ENCODE measurements at places on chromosomes 1 and 21.

GRCh38 chr1:185727726-185728125 is 6.5 kb upstream of the HMCN1 start:
- no peak for DNase-seq

- no peak for DNase-seq
Observed at GRCh38 chr1:244709476-244710368, 56.8 kb downstream of the DESI2 start.

DNA sequence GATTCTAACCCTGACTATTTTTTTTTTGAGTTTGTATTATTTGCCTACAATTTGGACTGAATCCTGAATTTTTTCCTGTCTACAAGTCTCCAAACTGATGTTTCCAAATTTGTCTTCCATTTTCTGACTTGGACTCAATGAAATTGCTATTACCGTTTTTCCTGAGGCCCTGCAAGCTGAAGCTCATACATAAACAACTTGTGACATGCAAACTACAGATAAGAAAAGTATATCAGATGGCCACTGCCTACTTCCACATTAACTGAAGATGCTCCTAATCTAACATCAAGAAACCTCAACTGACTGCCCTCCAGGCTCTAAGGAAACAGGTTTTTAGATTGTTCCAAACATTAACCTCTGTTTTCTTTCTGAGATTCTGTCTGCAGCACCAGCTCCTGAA is 51.1 kb upstream of the KLHDC7A start:
- no peak for DNase-seq

GRCh38 chr1:115642168-115643072 is 650 bp downstream of the VANGL1 start:
- no peak for DNase-seq

GRCh38 chr21:36710729-36711048 is 11.8 kb downstream of the SIM2 start:
- DNase-seq = no peak

DNA sequence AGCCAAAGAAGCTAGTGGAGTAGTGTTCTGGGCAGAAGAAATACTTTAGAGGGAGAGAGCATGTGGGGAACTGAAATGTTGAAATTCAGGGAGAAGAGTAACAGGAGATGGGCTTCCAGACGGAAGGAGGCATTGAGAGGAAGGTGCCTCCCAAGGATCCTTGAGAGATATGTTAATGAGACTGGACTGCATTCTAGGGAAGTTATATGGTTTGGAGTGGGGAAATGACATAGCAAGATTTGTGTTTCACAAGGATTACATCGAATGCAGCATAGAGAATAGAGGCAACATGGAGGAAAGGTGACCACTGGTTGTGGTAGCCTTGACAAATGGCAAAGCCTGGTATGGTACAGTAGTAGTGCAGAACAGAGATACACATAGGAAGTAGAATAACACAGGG is 160.5 kb upstream of the HMCN1 start:
- DNase-seq = no peak

DNA sequence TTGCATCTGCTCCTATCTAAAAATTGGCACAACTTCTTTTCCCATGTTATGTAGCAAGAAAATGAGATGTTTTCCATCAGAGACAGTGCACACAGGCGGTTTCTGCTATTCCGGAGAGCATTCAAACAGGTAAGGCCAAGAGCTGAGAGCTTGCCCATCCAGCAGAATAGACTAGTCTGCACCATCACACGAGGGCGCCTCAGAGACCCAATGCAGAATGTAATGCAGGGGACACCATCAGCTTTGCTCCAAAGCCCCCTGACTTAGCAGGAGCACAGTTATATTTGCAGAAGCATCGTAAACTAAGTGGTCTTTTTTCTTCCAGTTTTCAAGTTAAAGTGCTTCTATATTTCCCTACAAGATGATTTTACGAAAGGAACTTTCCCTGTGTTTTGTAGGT is 4.7 kb downstream of the IL24 start:
- DNase-seq = no peak

DNA sequence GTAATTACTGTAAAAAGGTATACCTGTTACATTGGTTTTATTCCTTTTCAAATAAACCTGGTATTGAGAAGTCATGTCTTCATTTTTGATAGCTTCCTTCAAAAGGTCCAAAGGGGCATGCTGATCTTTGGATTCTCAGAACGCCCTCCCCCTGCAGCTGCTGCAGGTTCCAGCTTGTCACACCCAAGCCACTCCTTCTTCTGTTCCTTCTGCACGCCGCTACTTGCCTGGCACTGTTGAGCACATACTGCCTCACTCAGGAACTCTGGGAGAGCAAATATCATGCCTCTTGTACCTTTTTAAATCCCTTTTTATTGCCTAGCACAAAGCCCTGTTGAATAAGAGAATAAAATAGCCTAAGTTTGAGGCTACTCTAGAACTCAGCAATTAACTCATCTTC is 136.9 kb downstream of the BARHL2 start:
- DNase-seq = no peak

DNA sequence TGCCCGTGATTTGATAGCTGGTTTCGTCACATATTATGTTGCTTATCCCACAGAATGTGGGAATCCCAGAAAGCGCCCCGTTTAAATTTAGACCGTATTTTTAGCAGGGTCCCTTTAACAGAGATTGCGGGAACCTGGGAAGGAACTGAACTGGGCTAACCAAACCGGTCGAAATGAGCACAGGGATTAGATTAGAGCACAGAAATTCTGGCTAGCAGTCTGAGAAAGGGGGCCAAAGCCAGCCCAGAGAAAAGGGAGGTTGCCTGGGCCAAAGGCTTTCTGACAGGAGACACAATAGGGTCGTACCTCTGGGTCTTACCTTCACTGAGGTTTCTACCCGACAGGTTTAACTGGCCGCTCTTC is 327 bp downstream of the LRRC40 start:
- DNase-seq = no peak

- DNase-seq = no peak
Observed at GRCh38 chr1:1629430-1630190, 2.4 kb upstream of the MMP23B start.

- no peak for DNase-seq
Observed at GRCh38 chr1:110850627-110851026, 22.3 kb upstream of the CD53 start.

- DNase-seq = no peak
Observed at GRCh38 chr1:33250724-33251123, 5.6 kb upstream of the ZNF362 start.

- DNase-seq = no peak
Observed at GRCh38 chr21:38688068-38688467, 117.7 kb upstream of the ETS2 start.

- no peak for DNase-seq
Observed at GRCh38 chr1:154483941-154484803, 17.8 kb upstream of the TDRD10 start.

- DNase-seq = no peak
Observed at GRCh38 chr1:12245116-12245515, 15.3 kb downstream of the VPS13D start.

GRCh38 chr1:59364037-59364436 is 67.1 kb downstream of the FGGY start:
- DNase-seq = no peak

DNA sequence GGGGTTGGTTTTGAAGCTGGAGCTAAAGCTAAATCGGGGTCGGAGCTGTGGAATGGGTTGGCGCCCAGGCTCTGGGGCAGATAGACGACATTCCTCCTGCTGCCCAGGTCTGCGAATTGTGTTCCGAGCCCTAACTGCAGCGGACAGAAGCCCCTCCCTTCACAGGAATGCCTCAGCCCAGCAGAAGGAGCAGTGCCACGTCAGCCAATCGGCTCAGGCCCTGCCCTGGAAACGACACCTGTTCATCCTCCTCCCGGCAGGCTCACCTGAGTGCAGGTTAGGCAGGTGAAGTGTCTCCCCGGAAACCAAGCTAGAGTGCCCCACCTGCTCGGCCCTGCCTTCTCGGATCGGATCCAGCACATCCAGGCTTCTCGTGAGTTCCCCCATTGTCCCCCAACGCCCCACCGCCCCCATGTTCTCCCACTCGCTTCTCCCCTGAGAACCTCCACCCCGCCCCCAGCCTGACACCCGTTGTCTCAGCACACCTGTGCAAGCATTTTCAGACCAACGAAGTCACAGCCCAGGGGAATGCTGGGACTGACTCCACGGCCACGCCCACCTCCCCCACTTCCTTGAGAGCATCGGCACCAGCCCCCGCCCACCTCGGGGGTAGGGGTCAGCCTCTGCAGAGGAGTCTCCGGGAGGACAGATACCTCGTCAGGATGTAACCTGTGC is 775 bp downstream of the TMEM125 start:
- DNase-seq = no peak

DNA sequence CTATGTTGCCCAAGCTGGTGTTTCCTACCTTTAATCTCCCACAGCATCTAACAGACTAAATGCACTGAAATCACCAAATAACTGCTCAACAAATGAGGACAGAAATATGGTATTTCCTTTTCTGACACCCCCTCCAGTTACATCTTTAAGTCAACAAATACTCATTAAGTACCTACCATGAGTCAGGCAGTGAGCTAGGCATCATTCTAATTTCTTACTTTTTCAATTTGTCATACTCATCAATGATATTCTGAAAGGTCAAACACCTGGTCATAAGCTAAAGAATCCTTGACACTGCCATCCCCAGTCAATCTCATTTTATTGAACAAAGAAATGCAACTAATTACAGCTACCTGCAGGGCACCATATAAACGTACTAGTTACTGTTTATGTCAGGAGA is 36.6 kb downstream of the LUZP1 start:
- DNase-seq = no peak

Data from thoracic aorta (tissue), 2 donors.